ENCODE measurements at places on chromosomes 2 and 18.
A peak's percentile ranks its signal among the peaks of the same experiment; 100 is the strongest.

- no peak for DNase-seq
These were observed 37.1 kb downstream of the AGFG1 start for GRCh38 chr2:227509076-227509475.

- no peak for DNase-seq
These were observed 9.0 kb upstream of the SLC20A1 start for GRCh38 chr2:112636605-112637288.

DNA sequence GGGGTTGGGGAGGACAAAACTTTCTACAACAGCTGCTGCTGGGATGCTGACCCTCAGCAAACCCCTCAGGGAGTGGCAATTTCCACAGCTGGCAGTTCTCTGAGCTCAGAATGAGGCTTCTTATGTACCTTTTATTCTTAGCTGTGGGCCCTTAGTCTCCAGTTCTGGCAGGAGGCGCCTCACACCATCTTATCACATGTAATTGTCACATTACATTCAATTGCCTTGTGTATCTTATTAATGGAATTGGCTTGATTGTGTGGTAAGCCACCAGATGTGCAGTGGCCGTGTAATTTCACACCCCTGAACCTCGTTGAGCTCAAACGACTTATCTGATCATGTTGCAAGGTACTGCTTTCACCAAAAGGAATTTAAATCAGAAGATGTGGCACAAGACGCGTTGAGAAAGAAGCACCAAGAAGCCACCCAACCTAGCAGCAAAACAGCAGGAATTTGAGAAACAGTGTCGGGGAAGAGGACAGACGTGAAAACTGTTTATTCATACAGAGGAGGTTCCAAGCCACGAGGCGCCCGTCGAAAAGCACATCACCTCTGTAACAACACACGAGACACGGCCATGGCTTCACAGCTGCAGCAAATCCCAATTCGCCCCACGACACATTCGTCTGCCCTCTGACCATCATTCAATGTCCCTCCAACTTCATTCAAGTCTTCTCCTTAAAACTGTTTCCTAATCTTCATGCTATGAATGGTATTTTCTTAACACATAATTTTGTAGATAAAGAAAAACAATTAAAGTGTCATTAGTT, 53.6 kb upstream of the LPIN2 start:
- no peak for DNase-seq

- no peak for DNase-seq
These were observed 92.1 kb downstream of the SH3BP4 start for GRCh38 chr2:235043762-235044500.

DNA sequence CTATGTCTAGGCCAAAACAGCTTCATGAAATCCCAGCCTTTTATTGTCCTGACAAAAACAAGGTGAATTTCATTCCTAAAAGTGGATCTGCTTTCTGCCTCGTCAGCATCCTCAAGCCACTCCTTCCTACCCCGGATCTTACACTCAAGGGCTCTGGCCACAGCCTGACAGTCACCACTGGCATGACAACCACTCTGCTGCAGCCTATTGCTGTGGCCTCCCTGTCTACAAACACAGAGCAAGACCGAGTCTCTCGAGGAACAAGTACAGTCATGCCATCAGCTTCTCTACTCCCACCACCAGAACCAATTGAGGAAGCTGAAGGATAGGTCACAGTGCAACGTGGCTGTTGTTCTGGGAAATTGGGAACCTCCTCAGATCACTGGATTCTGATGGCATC, 106.1 kb downstream of the ICA1L start:
- DNase-seq: no peak

GRCh38 chr2:138059487-138060300, 95.4 kb downstream of the HNMT start:
- DNase-seq: no peak

DNA sequence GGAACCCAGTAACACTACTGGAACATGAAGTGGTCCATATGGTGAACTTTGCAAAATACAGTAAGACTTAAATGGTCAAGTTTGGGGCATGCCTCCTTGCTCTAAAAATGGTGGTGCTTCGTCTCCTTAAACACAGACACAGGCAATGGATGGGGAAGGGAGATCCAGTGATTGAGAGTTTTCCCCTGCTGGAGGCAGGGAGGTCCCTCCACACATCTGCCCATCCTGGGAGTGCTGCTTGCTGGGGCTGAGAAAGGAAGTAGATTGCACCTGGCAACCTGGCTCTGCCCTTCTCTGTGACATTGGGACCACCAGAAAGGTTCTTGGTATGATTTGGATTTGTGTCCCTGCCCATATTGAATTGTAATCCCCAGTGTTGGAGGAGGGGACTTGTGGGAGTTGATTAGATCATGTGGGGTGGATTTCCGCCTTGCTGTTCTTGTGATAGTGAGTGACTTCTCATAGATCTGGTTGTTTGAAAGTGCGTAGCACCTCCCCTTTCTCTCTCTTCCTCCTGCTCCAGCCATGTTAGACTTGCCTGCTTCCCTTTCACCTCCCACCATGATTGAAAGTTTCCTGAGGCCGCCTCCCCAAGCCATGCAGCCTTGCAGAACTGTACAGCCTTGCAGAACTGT, 35.4 kb upstream of the SKOR2 start:
- no peak for DNase-seq

DNA sequence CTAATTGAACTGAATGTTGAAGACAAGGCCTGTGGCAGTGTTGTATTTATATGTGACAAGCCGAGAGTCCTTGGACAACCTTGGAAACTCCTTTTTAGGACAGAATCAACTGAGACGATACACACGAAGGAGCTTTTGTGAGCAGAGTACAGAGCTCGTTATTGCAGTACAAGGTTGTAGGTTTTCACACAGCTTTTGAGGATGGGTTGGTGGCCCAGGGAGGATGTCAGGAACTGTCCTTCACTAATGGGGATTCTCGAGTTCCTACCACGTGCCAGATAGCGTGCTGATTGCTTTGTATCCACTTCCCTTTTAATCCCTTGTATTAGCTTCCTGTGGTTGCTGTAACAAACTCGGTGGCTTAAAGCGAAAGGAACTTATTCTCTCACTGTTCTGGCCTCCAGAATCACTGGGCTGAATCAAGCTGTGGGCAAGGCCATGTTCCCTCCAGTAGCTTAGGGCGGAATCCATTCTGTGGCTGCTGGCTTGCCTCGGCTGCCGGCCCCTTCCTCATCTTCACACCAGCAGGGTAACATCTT, 20.2 kb downstream of the INPP4A start:
- no peak for DNase-seq

GRCh38 chr2:96969321-96969720, 17.1 kb downstream of the FAM178B start:
- DNase-seq: no peak

DNA sequence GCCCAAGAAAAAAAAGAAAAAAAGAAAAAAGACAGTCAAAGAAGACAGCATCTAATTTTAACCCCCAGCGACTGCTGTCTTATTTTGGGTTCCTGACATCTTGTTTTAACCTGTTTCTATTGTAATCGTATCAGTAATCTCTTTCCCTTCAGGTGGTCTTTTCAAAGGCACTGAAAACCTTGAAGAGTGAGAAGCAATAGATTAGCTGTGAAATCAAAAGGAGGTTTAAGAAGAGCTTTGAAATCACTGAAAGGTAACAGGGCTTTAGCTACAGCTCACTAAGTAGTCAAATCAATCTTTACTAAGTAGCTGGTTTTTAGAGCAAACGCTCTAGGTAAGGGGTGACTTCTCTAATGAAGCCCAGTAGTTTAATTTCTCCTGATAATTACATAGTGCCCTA, 5.4 kb upstream of the TANC1 start:
- no peak for DNase-seq

- DNase-seq: no peak
These were observed 78.5 kb downstream of the KLF7 start for GRCh38 chr2:207087046-207087902.

- no peak for DNase-seq
These were observed 17.4 kb upstream of the COL6A3 start for GRCh38 chr2:237431372-237431771.

- peak; percentile 36 for DNase-seq
These were observed 883 bp downstream of the SMCHD1 start for GRCh38 chr18:2656237-2656980.

- no peak for DNase-seq
These were observed 58.5 kb downstream of the ADCY3 start for GRCh38 chr2:24861500-24861899.

DNA sequence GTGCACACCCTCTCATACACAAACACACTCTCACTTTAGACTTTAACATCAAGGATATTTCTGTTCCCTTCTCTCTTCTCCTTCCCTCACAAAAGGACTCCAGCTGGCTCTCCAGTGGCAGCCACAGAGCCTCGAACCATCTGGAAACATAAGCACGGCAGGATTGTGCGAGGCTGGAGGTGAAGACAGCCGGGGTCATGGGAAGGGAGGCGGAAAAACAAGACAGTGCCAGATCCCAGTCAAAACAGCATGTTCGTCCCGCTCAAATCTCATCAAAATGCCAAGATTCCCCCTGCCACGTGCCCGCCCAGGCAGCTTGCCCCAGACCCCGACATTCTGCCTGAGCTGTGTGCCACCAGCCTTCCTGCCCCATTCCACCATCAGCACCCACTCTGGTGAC, 180.3 kb downstream of the ZBTB7C start:
- no peak for DNase-seq

DNA sequence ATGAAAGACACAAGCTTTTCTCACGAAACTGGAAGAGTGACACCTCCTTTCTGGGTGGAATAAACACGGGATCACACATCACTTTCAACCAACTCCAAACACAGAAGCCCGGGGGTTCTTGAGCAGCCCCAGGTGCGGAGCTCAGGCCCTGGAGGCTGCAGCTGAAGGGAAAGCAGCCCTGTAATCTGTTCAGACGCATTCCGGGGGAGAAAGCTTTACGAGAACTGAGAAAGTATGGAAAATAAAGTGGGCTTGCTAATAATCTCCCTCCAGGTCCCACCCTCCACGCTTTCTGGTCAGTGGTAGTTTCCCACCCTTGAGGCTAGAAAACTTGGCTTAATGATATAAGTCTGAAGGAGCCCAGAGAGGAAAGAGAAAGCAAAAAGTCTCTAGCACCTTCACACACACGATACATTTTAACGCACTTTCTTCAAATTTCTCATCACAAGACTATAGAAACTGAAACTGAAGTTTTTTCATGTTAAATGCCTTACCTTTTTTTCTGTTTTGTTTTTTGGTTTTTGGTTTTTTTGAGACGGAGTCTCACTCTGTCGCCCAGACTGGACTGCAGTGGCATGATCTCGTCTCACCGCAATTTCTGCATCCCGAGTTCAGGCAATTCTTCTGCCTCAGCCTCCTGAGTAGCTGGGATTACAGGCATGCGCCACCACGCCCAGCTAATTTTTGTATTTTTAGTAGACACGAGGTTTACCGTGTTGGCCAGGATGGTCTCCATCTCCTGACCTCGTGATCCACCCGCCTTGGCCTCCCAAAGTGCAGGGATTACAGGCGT, 141.3 kb downstream of the AFF3 start:
- no peak for DNase-seq

- no peak for DNase-seq
These were observed 45.5 kb downstream of the TFCP2L1 start for GRCh38 chr2:121239471-121239870.

GRCh38 chr2:190327867-190328572, 8.4 kb upstream of the HIBCH start:
- DNase-seq: no peak

GRCh38 chr2:25822190-25823117, 55.8 kb downstream of the ASXL2 start:
- DNase-seq: peak; percentile 47

DNA sequence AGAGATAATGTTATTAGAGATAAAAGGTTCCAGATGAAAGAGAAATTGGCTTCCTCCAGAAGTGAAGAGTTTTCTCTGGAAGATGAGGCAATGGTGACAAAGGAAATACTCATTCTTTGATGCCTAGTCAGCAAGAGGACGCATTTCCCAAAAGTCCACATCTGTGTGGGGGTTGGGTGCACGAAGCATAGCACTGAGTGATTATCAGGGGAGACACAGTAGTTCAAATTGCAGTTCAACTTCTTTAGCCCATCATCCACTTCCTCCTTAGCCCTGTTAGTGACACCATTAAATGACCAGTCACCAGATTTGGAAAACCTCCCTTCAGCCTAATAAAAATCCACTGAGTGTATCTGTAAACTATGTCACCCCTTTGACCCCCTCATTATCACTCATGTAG, 80.9 kb upstream of the PHLPP1 start:
- DNase-seq: no peak

- no peak for DNase-seq
These were observed 1.3 kb upstream of the IL1R1 start for GRCh38 chr2:102141011-102141943.

DNA sequence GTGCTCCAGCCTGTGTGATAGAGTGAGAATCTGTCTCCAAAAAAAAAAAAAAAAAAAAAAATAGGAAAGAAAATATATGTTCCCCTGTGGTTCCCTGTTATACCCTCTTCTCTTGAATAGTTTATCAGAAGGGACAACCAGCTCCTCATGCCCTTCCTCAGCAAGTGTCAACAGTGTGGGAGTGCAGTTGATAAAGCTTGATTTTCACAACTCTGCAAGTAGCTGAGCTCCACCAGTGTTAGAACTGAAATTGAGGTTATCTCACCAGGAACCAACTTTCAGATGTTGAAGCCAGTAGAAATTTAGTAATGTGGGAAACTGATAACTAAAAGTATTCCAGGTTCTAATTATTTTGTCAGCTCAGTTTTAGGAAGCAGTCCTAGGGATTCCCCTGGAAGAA, 25.1 kb downstream of the NEDD4L start:
- DNase-seq: no peak

GRCh38 chr2:102253140-102253752, 58.1 kb upstream of the IL1RL1 start:
- no peak for DNase-seq

GRCh38 chr18:79794846-79795245, 2.9 kb upstream of the KCNG2 start:
- no peak for DNase-seq

DNA sequence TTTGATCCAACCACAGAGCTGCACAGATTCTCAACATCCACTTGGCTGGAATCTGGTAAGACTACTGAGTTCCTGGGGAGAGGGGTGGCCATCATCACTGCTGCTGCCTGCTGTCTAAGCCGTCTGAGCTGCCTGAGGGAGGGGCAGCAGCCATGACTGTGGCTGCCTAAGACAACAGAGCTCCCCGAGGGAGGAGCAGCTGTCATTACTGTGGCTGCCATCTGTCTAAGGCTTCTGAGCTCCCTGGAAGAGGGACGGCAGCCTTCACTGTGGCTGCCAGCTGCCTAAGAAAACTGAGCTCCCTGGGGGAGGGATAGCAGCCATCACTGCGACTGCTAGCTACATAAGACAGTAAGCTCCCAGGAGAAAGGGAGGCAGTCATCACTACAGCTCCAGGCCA, 584.4 kb downstream of the NR4A2 start:
- no peak for DNase-seq

DNA sequence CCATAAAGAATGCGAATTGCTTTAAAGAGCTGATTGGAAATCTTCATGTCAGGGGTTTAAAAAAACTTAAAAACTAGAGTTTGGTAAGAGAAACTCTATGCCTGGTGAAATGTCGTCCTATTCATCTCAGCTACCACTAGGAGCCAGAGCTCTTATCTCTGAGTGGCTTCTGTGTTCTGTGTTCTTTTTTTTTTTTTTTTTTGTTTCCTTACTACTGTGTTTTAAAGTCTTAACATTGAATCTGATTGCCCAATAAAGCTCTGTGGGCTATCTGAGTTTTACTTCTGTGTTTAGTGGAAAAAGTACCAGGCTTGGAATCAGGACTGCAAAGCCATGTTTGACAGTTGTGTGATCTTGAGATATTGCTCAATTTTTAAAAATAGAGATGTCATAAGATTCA, 494.8 kb downstream of the RIT2 start:
- no peak for DNase-seq

GRCh38 chr18:68342039-68342659, 372.8 kb downstream of the TMX3 start:
- no peak for DNase-seq

- DNase-seq: no peak
These were observed 132.7 kb upstream of the ARL4C start for GRCh38 chr2:234629596-234629995.

GRCh38 chr2:12106440-12107080, 360.1 kb downstream of the LPIN1 start:
- no peak for DNase-seq

All from activated gamma-delta T cell (primary cell).